ENCODE measurements at places on chromosomes 13 and 19.

DNA sequence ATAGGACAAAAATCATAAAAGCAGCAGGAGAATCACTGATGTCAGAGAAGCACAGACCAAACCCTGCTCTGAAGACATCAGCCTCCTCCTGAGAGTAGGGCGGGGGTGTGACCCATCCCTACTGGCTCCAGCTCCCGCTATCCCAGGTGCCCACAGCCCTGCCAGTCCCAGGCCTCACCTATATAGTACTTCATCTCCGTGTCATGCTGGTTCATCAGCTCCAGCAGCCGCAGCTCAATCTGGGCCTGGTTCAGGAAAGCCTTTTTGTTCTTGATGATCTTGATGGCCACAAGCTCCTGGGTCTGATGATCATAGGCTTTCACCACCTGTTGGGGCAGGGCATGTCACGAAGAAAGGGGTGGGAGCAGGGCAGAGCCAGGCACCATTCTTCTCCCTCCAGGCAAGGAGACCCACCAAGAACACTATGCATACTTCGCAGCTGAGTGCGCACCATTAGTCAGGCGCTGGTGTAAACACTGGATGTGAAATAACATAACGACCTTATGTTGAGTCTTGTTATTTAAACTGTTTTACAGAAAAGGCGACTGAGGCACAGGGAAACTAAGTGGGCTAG is 4.2 kb downstream of the DYRK1B start:
- DNase-seq: no peak

- no peak for DNase-seq
Measured at GRCh38 chr19:28239270-28239669, 973.7 kb downstream of the UQCRFS1 start.

GRCh38 chr19:50928831-50929230 is 17.6 kb upstream of the KLK4 start:
- DNase-seq: no peak

DNA sequence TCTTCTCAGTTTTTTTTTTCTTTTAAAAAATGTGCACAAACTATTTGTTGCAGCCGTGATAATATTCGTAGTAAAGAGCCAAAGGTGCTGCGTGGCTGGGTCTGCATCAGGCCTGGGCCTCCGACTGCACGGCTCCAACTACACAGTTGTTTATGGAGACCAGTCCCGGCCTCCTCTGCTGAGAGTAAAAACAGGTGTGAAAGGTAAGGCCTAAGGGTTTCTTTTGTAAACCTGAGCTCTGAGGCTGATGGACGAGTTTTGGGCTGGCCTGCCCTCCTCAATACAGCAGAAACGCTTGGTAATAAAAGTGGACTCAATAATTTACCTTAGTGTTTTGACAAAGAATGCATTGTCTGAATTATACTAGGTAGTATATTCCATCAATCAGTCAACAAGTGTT is 3.9 kb downstream of the MBNL2 start:
- DNase-seq: no peak

GRCh38 chr13:38350114-38350617 is 515 bp downstream of the UFM1 start:
- peak; percentile 23 for DNase-seq

DNA sequence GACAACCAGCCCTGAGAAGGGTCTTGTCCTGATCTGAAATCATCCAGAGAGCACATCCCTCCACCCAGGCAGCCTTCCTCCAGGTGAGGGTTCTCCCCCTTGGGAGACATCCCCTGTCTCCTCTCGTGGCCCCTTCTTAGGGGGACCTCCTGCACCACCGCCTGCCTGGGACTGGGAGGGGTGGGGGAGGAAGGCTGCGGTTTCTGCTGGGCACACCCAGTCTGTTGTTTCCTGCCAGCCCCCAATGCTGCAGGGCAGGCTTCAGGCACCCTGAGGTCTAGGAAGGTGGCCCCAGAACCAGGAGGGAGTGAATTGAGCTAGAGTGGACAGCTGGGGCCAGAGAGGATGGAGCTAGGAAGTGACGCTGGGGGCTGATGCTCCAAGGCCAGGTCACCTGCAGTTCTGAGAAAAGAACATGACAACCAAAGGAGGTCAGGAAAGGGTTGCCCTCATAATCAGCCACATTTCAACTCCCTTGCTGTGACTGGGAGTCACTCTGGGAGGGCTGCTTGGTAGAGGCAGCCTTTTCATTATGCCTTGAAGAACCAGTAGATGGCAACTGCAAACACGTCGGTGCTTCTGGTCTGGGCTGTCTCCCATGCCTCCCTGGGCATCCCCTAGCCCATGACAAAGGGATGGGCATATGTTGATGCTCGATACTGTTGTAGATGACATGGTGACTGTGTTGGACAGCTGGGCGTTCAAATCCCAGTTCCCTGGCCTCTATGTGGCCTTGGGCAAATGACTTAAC is 1.4 kb downstream of the ARHGEF18 start:
- DNase-seq: no peak

GRCh38 chr19:35287713-35288112 is 4.2 kb upstream of the MAG start:
- DNase-seq: no peak

DNA sequence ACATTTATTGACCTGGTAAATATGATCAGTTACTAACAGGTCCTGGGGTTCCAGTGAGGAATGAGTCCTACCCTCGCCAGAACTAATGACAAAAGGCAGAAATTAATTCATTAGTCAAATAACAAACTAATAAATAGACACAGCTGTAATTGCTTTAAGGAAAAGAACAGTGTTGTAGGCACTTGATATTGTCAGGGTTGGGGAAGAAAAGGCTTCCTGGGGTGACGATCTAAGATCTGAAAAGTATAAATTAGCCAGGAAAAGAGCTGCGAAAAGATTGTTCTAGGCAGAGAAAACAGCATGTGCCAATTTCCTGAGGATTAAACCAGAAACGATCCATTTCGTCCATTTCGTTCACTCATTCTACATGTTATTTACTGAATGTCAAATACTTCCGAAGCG is 670 bp upstream of the CHAF1A start:
- DNase-seq: no peak

- DNase-seq: no peak
Measured at GRCh38 chr19:40800997-40801377, 2.0 kb downstream of the EGLN2 start.

- DNase-seq: no peak
Measured at GRCh38 chr19:48806518-48806817, 4.4 kb downstream of the BCAT2 start.

GRCh38 chr13:48369988-48370387 is 42.9 kb downstream of the LPAR6 start:
- no peak for DNase-seq

DNA sequence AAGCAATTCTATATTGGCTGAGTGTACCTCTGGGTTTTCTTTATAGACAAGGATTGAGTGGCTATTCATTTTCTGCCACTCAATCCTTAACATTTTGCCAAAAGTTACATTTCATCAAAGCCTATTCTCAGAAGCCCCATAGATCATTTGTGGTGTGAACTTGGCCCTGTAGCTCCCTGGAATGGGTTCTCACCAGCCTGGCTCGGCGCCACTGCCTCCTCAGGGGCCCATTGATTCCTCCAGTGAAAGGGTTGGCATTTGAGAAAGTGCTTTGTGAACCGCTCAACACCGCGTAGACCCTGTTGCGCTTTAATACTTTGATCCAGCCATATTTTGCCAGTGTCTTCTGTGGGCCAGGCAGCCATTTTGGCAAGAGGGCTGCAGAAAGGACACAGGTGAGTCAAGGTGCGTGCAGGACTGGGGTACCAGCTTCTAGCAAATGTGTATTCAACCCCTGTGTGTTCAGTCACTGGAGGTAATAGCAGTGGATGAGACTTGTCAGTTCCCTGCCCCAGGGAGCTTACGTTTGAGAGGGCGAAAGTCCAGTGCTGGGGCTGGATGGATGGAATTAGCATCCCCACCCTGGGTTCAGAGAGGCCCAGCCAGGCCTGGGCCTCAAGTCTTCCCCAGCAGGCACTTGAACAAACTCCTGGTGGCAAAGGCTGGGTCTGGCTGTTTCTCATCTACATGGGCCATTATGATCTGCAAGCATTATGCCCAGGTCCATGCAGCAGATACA is 3.8 kb downstream of the RAB8A start:
- no peak for DNase-seq

GRCh38 chr19:41796362-41796761 is at the start of gene CEACAM3:
TSS of gene CEACAM3 (plus strand) at chr19:41796587. CDS start at chr19:41796678, 91 bp downstream.
- no peak for DNase-seq

DNA sequence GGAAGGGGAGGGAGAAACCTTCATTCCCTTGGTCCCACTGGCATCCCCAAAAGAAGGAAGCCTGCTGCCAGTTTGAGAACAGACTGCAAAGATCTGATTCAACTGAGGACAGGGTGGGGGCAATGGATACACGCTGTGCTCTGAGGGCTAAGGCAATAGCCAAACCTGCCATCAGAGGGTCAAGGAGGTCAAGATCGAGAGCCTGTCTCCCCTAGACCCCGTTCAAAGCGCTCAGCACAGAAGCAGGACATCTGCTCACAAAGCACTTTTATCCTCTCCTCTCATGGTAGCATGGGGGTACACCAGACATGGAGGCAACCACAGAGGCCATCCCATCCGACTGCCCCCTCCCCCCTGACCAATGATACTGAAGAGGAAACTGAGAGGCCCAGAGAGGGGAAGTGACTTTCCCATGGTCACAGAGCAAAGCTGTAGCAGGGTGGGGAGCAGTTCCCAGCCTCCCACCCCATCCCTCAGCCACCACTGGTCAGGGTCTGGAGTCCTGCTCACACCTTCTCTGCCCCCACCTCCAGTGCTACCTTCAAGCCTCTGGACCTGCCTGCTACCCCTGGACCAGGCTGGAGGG is 11.1 kb downstream of the POU2F2 start:
- DNase-seq: no peak

GRCh38 chr19:13277104-13277809 is 127.0 kb downstream of the IER2 start:
- peak; percentile 25 for DNase-seq

GRCh38 chr19:22052644-22053013 is 345 bp downstream of the ZNF257 start:
- no peak for DNase-seq

DNA sequence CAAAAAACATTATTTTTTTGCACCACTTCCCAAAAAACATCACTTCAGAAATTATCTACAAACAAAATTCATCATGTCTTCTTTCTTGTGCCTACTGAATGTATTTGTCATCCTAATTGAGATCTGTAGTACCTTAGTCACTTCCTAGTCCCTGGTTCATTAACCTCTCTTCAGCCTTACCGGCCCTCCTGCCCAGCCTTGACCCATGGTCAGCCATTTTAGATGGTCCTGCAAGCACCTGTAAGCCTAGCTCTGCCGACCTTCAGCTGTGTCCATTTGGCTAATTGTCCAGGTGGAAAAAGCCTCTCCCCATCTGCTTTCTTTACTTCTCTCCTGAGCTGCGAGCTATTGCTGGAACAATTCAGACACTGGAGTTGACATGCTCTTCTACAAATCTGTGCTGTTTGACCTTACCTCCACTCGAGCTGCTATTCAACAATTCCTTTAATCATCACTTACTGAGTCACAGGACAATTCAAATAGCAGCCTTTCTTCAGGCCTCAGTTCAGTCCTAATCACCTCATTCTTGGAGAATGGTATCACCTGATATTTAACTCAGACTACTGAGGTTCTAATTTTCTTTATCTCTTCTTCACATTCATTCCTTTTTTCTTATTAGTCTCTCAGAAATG is 882.5 kb downstream of the PCDH9 start:
- DNase-seq: no peak

- DNase-seq: peak; percentile 25
Measured at GRCh38 chr19:49809160-49809940, 3.7 kb downstream of the FUZ start.

DNA sequence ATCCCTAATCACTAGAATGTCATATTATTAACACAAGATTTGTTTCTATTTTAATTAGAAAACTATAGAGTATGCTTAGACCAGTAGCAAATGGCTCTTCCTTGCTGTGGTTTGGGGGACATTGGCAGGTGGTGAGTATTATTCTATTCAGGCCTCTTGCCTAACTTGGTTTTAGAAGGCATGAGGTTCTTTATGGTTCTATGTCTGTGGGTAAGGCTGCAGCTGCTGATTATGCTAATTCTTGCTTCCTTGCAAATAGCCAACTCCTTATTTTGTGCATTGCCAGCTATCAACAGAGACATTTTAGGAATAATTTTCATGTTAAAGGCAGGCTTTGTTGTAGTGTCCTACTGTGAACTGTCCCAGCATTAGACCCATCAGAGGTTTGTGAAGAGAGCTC is 1344.9 kb downstream of the UQCRFS1 start:
- DNase-seq: no peak

DNA sequence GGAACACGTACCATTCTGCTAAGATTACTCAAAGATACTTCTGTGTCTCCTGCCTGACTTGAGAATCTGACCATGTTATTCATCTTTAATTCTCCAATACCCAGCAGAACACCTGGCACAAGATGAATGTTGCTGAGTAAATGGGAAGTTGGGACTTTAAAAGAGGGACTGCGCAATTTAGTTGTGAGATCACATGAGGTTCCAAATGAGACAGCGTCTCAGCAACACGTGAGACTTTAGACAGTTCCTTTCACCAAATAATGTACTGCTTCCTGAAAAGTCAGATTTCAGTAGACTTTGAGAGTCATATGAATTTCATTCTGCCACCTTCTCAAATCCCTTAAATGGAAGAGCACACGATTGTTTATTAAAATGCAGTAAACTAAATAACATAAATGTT is 36.7 kb downstream of the DOCK9 start:
- DNase-seq: no peak

- DNase-seq: no peak
Measured at GRCh38 chr13:51624695-51625345, 40.6 kb downstream of the WDFY2 start.

DNA sequence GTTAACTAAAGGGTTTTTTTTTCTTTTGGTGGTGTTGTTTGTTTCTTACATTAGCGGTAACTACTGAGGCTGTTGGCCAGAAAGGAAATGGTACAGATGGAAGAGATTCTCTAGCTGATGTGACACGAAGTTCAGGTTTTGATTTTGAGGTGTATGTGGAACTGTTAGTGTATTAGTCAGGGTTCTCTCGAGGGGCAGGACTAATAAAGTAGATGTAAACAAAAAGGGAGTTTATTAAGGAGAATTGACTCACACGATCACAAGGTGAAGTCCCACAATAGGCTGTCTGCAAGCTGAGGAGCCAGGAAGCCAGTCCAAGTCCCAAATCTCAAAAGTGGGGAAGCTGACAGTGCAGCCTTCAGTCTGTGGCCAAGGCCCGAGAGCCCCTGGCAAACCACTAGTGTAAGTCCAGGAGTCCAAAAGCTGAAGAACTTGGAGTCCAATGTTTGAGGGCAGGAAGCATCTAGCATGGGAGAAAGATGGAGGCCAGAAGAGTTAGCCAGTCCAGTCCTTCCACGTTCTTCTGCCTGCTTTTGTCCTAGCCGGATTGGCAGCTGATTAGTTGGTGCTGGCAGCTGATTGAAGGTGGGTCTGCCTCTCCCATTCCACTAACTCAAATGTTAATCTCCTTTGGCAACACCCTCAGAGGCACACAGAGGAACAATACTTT is 577.6 kb downstream of the EFNB2 start:
- DNase-seq: no peak

DNA sequence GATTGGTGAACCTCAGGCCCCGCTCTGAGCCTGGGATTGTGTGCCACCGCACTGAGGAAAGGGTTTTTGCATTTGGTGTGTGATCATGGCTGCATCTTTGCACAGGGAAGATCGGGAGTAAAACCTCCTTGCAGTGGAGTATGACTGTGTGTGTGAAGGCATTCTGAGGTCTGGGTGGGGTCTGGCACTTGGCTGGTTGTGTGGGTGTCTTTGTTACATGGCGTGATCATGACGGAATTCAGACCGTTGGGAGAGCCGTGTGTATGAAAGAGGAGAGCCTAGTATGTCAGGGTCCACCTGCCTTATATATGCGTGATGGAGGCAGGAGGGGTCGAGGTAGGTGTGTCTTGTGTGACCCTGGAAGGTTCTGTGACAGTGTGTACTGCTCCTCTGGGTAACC is 740 bp upstream of the BEST2 start:
- no peak for DNase-seq

GRCh38 chr13:109166804-109167203 is 537.4 kb downstream of the MYO16 start:
- no peak for DNase-seq

Data from activated CD8-positive, alpha-beta memory T cell treated with anti-CD3 and anti-CD28 coated beads for 4 hours (primary cell).